ENCODE measurements at places on chromosomes 13 and 19.
A peak's percentile ranks its signal among the peaks of the same experiment; 100 is the strongest.

DNA sequence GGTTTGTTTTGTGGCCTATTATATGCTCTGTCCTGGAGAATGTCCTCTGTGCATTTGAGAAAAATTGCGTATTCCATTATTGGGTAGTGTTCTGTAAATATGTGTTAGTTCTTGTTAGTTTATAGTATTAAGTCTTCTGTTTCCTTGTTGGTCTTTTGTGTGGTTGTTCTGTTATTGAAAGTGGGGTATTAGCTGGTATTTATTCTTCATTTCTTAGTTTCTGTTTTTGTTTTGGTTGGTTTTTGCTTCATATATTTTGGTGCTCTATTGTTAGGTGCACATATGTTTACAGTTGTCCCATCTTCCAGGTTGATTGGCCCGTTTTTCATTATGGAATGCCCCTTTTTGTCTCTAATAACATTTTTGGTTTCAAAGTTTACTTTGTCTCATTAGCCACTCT is 77.3 kb downstream of the DNAJC15 start:
- no peak for DNase-seq

DNA sequence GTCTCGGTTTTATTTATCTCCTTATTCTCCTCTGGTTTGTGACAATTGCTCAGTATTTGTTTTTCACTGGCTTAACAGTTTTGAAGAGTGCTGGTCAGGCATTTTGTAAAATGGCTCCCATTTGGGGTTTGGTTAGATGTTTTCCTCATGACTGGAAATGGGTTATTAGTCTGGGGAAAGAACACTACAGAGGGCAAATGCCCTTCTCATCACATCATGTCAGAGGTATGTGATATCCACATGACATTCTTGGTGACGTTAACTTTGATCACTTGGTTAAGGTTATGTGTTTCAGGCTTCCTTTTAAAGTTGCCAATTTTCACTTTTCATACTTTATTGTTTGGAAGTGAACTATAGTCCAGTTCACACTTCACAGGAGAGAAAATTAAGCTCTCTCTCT is 74.8 kb upstream of the KLHL1 start:
- no peak for DNase-seq

DNA sequence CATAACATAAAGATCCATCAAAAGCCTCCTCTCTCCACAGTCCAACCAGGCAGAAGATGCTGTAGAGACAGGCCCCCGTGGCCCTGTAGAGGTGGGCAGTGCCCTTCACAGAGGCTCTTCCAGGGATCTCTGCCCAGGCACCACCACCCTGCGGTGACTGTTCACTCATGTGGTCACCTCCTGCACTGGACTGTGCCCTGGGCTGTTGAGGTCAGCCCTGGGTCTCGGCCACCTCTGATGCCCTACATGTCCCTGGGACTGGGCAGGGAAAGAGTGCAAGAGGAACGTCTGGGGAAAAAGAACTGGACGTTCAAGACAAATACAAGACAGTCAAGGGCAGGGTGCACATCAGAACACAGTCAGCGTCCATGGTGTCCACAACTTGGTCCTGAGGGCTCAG is 22.3 kb downstream of the PEPD start:
- DNase-seq = no peak

- DNase-seq = no peak
Observed at GRCh38 chr13:35475212-35475959, 1.1 kb downstream of the MAB21L1 start.

DNA sequence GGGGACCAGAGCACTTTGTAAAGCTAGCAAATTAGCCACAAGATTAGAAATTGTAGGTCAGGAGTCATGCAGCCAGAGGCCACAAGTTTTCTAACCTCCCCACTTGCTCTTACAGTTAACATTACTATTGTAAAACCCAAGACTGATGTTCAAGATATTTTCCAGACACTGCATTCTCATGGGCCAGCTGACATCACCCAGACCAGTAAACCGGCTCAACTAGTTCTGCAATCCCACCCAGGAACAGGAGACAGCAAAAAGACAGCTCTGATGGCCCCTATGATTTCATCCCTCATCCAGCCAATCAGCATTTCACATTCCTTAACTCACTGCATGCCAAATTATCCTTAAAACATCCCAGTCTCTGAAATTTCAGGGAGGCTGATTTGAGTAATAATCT is 178.5 kb downstream of the PRR20E start:
- no peak for DNase-seq

DNA sequence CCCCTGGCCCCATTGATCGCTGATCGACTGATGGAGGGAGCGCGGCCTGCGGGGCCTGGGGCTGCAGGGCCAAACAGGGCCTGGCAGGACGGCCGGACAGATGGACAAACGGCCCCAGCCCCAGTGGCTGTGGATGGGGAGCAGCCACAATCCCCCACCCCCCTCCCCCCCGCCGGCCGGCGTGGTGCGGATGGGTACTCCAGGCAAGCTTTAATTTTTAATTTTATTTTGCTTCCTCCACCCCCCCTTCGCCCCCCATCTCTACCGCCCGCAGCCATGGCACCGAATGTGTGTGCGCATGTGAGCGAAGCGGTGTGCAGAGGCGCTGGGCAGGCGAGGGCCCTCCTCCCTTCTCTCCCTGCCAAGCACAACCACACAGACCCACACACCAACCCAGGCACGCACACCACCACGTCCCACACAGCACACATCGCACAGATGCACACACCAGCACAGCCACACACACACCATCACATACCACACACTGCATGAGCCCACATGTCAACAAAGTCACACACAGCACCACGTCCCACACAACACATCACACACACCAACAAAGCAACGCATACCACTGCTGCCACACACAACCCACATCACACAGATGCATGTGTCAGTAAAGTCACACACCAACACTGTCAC is 12.4 kb downstream of the ERFL start:
- no peak for DNase-seq

GRCh38 chr13:60267498-60268202 is 103.9 kb upstream of the DIAPH3 start:
- peak; percentile 51 for DNase-seq

DNA sequence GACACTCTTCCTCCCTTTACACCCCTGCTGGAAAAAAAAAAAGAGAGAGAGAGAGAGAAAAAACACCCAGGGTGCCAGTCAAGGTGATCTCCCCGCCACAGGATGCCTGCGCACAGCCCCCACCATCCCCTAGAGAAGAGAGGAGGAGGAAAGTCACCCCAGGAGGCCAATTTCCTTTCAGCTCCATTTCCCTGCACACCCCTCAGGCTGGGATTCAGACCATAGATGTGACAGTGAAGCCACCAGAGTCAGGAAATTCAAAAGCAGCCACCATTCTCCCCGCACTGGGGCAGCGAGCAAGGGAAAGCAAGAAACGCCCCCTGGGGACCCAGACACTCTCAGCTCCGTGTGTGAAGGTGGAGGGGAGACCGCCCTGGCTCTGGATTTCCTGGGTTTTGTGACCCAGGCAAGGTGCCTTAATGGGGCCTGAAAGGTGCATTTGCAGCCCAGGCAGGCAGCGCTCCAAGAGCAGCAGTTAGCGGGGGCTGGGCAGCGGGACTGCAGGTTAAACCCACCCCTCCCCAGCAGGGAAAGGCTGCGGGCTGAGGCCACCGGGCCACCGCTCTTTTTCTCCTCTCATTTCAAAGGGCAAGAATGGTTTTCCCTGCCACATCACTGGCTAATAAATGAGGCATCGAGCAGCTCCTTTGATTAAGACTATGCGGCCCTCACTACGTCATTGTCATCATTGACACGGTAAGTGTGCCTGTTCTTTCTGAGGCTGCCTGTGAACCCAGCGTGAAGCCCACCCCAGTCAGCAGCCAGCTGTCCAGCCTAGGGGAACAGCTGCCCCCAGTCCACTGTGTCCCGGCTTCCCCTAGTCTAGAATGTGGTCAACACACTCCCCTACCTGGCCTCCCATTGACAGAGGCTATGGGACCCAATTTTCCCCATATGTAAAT is 83.8 kb upstream of the TM9SF2 start:
- no peak for DNase-seq

All from NCI-H345 (cell line).